ENCODE measurements at places on chromosomes 6 and 20. TPM values are rescaled to one million over a fixed set of nuclear protein-coding genes. Genes with fewer than 3 reads are reported as not detected.

Gene PEX3
- total RNA-seq: 24.9 TPM

Gene NCOA5
- total RNA-seq: 6.5 TPM

Gene NQO2
- total RNA-seq: 20.2 TPM

Gene OVOL2
- not detected for total RNA-seq

Gene SLC26A8
- total RNA-seq: not detected

Gene CLIC5
- not detected for total RNA-seq

Gene GPX5
- total RNA-seq: not detected

Gene CDSN
- not detected for total RNA-seq
